Cerebellar cortex (tissue), 1 donor: ENCODE measurements at places on chromosomes 6 and 20.
A peak's percentile ranks its signal among the peaks of the same experiment; 100 is the strongest.

GRCh38 chr6:119423996-119424395 is 74.4 kb upstream of the MAN1A1 start:
- no peak for DNase-seq

DNA sequence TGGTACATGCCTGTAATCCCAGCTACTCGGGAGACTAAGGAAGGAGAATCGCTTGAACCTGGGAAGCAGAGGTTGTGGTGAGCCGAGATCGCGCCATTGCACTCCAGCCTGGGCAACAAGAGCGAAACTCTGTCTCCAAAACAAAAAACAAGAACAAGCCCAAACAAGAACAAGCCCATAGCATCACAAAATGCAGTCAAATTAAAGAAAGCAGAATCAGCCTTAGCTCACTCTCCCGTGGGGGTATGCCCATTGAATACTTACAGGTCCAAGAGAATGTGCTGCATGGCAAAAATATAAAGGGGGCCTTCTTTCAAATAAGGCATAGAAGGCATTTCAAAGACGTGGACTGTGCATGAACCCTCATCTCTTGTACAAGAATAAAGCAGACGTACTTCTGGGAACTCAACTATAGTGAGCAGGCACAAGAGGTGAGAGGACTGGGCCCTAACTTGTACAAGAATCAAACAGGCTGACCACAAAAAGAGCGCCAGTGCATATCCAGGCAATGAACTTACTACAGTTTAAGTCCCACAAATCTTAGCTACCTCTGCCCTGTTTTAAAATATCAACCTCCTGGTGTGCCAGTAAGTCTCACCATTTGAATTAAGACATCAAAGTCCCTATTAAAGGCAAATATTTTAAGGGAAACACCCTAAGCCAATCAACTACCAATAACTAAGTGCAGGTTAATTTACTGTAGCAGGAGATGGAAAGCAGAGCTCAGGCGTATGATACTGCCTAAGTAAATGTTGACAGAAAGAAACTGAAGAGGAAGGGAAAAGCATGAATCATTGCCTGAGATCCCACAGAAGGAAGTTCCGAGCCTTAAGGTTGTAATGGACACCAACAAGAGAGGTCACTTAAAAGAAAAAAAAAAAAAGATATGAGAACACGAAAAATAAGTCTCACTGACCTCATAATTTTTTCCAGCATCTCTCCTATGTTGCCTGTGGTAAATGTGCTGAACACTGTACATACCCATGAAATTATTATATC is 37.4 kb downstream of the TOMM6 start:
- no peak for DNase-seq

DNA sequence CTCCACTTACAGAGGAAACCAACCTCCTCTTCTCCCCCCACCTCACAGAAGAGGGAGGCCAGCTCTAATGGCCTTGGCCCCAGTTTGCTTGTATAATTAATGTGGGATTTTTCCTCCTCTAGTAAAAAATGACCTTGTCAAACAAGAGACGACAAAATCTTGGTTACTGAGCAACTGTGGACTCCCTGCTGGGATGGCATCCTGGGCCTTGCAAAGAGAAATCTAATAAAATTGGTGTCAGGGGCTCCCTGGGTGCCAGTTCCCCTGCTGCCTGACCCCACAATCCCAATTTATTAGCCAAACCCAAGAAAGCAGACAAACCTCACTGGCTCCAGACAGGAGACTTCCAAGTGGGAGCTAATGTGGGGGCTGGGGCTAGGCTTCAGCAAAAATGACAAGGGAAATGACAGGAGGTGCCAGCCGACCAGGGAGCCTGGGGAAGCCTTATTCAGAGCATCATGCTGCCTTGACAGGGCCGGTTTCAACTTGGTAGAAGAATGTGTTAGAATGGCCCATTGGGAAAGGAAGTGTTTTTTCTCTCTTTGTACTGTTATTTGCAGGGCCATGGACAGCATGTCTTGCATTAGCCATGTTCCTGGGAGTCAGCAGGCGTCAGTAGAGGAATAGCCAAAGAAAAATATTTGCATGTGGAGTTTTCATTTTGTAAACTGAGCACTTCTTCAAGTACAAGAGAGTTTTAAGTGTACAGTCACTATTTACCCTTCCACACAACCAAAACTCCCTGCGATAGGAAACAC is 816.9 kb downstream of the DHX35 start:
- DNase-seq = peak; percentile 6

- DNase-seq = peak; percentile 12
Measured at GRCh38 chr20:43955062-43955749, 40.6 kb downstream of the TOX2 start.

- no peak for DNase-seq
Measured at GRCh38 chr6:144133225-144133821, 17.0 kb upstream of the STX11 start.

DNA sequence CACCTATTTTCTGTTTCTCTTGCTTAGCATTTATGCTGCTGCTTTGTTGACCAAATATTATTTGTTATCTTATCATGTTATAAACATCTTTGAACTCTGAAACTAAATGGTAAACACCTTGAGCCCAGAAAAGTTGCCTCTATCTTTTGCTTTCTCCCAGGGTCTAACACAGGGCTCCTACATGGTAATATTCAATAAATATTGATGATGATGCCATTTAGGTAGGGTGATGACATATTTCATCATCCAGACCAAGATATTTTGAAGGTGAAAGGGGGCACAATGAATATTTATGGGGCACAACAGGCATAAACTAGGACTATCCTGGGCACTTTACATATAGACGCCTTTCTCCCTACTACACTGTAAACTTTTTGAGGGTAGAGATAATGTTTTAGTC is 11.6 kb upstream of the ENPP4 start:
- no peak for DNase-seq

- no peak for DNase-seq
Measured at GRCh38 chr6:23350752-23351453, 775.1 kb upstream of the NRSN1 start.

GRCh38 chr6:170097505-170098427 is 193.1 kb downstream of the DLL1 start:
- DNase-seq = no peak

GRCh38 chr6:107697682-107698081 is 126.4 kb downstream of the SCML4 start:
- no peak for DNase-seq

- no peak for DNase-seq
Measured at GRCh38 chr6:47651505-47651944, 46.9 kb upstream of the ADGRF4 start.

- DNase-seq = no peak
Measured at GRCh38 chr20:37749620-37750403, 56.0 kb downstream of the CTNNBL1 start.

GRCh38 chr6:38350942-38351341 is 288.8 kb downstream of the BTBD9 start:
- no peak for DNase-seq

DNA sequence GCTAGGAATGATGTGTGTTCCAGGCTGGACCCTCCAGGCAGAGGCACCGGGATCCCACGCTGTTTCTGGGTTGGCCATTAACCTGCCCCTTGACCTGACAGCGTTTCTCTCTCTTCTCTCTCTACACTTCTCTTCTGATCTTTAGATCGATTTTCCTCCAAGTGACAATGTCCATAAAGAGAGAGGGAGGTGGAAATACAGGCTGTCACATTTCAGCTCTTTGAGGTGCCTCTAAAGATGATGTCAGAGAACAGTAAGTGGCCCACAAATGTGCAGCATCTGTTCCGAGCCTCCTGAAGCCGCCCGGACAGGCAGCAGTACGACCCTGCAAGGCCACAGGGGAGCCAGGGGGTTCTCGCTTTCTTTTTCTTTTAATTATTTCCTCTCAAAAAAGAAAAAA is 2.5 kb upstream of the SLCO4A1 start:
- DNase-seq = no peak

- DNase-seq = peak; percentile 92
Measured at GRCh38 chr6:15248451-15249370, 2.8 kb downstream of the JARID2 start.

- DNase-seq = no peak
Measured at GRCh38 chr20:62770111-62770910, 26.0 kb upstream of the MRGBP start.

GRCh38 chr20:52936351-52937340 is 35.5 kb upstream of the TSHZ2 start:
- peak; percentile 5 for DNase-seq

DNA sequence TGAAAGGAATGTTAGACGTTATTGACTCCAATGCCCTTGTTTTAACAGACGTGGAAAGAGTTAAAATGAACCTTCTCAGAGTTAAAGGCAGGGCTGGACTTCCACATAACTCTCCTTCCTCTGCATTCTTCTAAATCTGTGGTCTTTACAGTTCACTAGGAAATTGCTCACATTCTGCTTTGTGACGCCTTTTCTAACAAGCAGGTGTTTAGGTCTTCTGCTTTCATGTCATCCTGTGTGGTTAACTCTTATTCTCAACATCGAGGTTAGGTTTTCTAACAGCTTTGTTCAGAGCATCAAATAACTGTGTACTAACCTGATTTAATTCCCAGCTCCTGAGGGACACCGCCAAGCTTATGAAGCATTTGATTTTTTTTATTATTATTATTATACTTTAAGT is 81.3 kb upstream of the NT5E start:
- DNase-seq = no peak

DNA sequence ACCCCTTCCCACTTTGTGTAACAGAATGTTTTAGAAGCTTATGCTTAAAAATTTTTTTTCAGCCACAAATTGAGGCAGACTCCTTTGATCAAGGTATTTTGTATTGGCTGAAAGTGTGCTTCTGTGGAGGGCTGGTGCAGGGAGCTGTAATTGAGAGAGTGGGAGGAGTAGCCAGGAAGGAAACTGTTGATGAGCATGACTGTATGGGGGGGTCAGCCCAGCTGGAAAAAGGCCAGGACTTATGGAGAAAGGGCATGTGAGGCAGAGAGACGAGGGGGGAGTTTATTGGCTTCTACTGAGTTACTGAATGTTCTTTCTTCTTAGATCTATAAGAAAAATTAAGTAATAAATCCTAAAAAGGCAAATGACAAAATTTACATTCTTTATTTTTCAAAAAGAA is 13.4 kb downstream of the RFPL4B start:
- no peak for DNase-seq

DNA sequence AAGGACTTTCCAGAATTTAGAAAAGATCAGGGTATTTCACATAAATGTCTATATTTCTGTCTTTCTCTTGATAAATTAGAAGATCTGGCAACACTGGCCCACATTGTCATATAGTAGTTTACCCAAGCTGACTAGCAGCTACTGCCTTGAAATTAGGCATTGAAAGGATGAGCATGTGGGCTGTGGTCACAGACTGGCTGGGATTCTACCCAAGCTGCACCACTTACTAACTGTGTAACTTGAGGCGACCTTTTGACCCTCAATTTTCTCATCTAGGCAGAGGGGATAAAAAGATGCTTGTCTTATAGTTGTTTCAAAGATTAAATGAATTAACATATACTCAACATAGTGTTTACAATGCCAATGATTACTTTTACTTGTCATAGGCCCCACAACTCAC is 152.7 kb upstream of the BMP2 start:
- no peak for DNase-seq

- no peak for DNase-seq
Measured at GRCh38 chr6:36973647-36974046, 12.3 kb downstream of the MTCH1 start.

DNA sequence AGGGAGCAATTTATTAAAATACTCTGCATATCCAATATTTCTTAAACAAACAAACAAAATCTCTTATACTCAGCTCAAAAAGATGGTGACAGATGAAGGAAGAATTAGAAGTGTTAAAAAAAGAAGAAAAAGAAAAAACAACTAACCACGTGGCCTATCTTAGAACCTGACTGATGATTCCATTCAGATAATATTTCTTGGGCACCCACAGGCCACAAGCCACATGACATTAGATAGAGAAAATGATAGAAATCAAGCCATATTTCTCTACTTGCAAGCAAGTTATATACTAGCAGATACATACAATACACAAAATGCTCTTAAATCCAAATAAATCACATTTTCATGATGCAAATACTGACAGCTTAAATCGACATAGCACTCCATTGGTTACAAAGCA is 14.5 kb upstream of the RAMACL start:
- no peak for DNase-seq

DNA sequence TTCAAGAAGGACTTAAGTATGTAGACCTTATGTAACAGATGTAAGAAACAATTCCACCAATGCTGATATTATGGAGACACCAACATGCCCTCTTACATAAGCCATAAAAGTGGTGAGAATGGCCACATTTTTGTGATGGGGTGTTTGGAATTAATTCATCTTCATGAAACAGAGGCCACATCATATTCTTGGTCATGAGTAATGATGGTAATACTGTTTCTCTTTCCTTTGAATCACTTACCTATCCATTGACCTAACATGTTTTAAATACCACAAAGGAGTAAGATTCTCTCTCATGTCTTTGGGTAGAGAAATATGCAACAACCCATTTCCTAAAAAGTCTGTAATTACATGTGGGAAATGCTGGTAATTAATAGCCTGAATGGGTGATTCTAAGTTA is 545.4 kb upstream of the FLRT3 start:
- DNase-seq = no peak

GRCh38 chr20:33521461-33521860 is 31.6 kb downstream of the CBFA2T2 start:
- no peak for DNase-seq

GRCh38 chr6:5644523-5645185 is 362.1 kb downstream of the NRN1 start:
- no peak for DNase-seq

DNA sequence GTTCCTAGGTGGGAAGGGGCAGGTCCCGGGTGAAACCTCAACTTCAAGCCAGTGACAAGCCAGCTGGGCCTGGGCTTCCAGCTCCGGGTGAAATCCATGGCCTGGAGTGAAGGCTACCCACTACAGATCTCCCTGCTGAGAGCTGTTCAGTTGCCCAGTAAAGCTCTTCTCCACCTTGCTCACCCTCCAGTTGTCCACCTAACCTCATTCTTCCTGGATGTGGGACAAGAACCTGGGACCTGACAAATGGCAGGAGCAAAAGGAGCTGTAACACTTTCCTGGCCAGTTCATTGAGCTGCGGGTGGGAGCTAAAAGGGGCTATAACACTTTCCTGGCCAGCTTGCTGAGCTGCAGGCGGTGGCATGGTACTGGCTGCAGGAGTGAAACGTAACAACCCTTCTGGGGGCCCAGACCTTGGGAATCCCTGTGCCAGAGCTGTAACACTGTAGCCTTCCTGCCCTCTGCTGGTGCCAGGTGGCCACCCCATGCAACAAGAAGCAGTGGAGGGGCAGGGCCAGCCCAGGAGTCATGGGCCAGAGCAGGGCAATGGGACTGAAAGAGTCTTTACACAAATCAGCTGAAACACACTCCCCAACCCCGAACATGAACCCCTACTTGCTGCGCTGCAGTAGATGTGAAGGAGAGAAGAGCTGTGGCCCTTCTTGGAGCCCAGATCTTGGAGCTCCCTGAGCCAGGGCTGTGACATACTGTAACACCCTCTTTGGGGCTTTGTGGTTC is 3.6 kb upstream of the HINT3 start:
- DNase-seq = no peak
